ENCODE measurements at places on chromosomes 12 and 14.

GRCh38 chr14:55780156-55780946 lies 200.3 kb downstream of the KTN1 start:
- DNase-seq = no peak

DNA sequence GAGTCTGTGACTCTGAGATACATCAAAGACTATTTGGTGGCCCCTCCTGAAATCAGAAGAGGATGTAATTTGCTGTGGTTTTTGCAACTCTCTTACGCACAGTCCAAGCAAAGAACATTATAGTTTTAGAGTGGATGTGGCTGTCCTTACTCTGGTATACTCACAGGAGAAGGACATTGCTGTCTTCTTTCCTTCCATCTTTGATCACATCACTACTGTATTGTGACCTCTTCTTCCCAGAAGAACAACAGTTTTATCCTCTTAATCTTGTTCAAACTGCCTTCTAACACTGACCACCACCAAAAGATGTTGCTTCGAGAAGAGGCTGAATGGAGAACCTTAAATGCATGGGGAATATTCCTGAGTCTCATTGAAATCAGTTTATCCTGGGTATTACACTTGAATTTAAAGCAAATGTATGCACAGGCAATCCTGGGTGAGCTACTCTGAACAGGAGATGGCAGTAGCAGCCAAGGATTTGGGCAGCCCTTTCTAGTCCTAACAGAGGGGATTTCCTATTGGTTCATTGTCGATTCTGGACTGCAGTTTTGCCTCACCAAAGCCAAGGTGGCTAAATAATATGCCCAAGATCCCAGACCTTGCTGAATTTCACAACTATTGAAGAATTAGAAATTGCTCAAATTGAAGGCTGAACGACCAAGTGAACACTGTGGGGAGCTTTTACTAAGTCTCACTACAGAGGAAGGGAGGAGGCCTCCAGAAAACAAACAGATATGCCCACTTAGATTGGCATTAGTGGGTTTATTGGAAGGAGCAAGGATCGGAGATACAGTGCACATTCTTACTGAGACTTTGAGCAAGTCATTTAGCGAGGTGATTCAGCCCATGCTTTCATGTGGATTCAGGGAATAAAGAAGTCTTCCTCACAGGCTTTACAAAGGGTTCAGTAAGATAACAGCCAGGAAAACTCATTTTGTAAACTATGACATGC lies 282.8 kb downstream of the PAWR start:
- peak; percentile 20 for DNase-seq

DNA sequence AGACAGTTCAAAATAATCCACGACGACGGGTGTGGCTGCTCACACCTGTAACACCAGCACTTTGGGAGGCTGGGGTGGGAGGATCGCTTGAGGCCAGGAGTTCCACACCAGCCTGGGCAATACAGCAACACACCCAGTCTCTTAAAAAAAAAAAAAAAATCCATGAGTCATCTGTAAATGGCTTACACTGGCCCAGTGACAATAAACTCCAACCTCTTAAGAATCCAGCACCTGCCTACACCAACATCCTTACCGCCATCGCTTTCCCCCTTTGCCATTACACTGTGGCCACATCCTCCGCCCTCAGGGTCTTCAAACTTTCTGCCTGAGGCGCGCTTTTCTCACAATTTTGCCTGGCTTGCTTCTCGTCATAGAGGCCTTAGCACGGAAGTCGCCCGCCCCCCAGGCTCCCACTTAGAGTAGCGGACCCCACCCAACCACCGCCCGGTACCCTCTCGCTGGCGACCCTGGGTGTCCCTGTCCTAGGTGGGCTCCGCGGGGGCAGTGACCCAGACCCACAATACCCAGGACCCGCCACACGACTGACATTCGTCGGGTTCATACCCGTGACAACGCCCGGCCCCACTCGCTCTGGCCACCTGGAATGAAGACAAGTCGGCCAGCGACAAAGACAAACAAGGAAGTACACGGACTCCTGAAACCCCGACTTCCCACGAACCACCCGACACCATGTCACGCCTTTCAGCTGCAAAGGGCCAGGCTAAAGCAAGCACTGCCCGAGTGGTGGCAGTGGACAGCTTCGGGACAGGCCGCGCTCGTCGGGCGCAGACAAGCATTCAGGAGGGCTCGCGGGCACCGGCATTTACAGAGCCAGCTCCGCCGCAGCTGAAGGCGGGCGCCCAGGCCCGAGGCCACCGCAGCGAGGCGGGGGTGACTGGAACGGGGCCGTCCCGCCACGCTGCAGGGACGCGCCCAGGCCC lies 636 bp downstream of the GOLGA3 start:
- DNase-seq = no peak

DNA sequence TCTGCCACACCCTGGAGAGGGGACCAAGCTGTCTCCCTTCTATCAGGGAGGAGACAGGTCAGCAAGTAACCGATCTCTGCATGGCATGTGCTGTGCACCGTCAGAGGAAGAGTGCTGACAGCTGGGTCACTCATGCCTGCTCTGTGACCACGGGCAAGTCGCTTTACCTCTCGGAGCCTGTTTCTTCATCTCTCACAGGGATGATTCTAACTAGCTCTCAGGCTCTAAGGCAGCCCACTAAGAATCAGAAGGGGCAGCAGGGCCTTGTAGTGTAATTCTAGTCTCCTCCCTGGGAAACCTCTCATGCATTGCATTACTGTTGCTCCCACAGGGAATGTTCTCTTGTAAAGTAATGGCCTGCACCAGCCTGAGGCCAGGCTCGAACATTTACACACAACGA lies 11.9 kb downstream of the CD9 start:
- DNase-seq = no peak

GRCh38 chr14:31018057-31018645 lies 7.3 kb upstream of the AP4S1 start:
- DNase-seq = no peak
